Stimulated activated CD4-positive, alpha-beta T cell treated with anti-CD3 and anti-CD28 coated beads, Interleukin-1b, Interleukin-23, amount 100 ng/mL, for 4 hours (primary cell): ENCODE measurements at places on chromosomes 4 and X.

DNA sequence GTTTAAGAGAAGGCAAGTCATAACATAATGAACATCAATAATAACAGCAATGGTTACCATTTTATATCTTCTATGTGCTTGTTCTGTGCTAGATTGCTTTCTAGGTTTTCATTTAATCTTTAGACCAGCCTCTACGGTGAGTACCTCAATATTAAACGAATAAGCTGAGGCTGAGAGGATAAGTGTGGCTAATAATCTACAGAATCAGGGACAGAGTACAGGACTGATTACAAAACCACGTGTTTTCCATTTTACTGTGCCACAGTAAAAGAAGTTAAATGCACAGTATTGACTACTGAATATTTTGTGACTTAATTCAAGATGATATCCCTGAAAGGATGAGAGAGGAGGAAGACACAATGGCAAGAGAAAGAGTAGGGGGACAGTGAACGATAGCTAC is 56.3 kb downstream of the HUWE1 start:
- DNase-seq, result no peak

- no peak for DNase-seq
Measured at GRCh38 chr4:128461291-128462102, 173.9 kb upstream of the PGRMC2 start.

DNA sequence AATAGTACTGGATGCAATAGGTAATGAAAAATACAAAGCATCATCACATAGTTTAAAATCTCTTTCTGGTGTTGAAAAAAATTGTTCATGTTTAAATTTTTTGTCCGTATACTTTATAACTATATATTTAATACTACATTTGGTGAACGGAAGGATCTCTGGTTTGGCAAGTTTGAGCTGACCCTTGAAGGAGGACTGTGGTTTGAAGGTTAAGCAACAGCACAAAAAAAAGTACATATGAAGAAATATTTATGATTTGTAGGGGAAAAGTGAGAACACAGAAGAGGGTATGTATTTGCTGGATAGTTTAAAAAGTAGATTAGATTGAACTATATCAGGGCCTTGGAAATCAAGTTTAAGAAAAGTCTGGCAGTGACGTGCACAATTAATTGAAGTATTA is 13.3 kb downstream of the SRP72 start:
- DNase-seq, result no peak

GRCh38 chr4:100649417-100649816 is 131.6 kb upstream of the EMCN start:
- DNase-seq, result no peak

DNA sequence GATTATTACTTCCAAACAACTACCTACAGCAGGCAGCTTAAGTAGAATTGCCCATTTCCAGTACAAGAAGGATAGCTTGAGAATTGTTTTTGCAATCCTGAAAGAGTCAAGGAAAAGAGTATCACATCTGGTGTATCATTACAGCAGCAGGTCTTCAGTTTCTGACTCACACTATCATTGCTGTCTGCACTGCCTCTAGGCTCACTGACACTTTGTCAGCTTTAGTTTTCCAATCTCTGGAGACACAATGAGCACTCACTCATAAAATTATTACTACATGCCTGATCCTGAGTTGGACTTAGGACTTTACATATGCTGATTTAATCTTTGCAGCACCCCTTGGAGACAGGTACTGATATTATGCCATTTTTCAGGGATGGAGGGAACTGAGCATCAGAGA is 244.6 kb upstream of the BOD1L1 start:
- no peak for DNase-seq

- no peak for DNase-seq
Measured at GRCh38 chrX:70446380-70447350, 2.0 kb downstream of the DLG3 start.

GRCh38 chr4:33116871-33117270 is 2396.7 kb downstream of the PCDH7 start:
- no peak for DNase-seq

DNA sequence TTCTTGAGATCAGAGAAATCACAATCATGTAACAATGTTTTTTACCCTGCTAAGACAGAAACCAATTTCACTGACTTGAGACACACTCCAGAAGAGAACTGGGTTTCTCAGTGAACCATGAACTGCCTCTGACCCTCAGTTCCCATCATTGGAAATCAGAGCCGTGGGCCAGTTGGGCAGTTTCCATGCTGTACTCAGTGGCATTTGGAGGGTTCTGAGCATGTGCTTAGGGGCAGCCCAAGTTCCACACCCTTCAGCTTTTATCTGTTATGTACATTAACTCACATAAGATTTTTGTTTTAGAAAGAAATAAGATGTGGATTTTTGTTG is 77.9 kb downstream of the BTC start:
- DNase-seq, result no peak

DNA sequence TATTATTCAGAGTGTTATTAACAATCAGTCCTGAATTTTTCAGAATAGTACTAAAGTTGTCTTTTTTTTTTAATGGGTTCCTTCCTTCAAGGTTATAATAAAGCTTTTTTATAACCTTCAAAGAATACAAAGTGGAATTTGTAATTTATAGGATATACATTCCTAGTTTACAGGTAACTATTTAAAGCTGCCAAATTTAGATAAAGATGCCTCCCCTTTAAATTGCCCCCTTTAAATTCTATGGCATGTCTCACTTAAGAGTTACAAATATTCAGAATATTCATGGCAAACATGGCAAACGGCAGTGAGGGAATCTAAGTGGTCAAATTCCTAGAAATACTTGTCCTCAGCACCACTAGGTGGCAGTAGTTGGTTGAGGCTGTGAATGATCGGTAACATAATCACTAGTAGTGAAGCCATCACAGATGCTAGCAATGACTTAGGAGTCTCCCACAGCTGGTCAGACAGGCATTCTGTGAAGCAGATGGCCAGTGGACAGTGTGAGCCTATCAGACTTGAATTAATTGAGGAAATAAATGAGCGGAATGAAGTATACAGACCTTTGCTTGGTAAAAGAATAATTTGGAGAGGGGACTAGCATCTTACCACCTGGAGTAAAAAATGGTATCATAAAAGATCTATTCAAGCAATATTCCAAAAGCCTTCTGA is 86.4 kb downstream of the CBR4 start:
- DNase-seq, result peak; percentile 41

DNA sequence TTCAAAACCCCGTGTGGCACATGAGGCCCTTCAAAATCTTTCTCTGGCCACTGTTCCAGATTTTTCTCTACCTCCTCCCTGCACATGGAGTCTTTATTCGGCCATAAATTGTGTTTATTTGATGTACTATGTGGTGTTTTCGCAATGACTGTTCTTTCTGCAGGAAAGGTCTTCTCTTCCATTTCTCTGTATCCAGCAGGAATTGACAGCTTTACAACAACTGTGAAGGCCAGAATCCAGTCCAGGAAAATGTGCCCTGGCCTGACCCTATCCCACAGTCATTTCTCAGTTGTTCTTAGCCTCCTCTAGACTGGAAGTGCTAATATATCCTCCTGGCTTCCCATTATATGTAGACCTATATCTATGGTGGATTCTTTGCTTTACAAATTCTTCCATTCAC is 191.4 kb downstream of the COL25A1 start:
- DNase-seq, result no peak

DNA sequence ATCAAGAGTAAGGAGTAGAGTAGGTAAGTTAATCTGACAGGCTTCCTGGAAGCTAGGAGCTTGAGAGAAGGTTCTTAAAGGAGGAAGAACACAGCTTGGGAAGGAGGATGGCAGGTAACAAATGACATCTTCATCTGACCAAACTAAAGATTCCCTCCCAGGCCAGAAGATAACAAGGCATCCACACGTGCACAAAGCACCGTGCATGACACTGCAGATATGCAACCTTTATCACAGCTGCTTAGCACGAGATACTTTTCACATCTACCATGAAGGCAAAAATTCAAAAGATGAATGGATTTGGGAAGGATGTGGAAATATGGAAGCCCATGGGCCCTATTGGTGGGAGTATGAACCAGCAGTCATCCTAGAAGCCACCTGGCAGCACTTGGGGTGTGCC is 34.3 kb downstream of the CD99L2 start:
- no peak for DNase-seq

DNA sequence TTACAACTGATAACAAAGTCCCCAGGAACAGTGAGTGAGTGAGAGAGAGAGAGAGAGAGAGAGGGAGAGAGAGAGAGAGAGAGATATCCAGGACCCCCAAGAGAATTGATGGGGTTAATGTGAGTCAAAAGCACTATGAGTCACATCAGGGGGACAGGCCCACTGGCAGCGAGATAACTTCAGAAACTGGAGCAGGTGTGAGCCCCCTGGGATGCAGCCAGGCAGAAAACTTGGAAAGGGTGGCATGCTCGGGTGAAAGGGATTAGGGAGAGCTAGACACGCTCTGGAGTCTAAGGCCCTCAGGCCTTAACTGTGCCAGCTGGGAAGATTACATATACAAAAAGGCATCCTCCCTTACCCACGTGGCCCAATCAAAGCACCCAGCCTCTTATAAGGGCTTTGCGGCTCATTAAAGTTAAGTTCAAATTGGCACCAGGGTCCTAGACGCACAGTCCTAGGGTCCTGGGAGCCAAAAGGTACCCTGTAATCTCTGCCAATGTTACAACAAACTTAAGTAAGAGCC is 841 bp downstream of the ACOT9 start:
- DNase-seq, result no peak
